ENCODE measurements at places on chromosomes 4 and X.

DNA sequence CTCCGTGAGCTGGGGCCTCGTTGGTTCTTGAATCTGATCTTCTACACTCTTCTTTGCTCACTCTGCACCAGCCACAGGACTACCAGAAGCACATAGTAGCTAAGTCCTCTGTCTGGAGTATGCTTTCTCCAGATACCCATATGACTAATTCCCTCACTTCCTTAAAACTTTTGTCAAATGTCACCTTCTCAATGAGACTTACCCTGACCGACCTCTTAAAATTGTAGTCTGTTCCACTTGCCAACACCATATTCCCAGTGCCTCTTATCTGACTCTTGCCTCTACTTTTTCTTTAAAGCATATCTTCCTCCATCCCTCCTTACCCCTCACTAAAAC, 10.0 kb downstream of the PARM1 start:
- no peak for DNase-seq

DNA sequence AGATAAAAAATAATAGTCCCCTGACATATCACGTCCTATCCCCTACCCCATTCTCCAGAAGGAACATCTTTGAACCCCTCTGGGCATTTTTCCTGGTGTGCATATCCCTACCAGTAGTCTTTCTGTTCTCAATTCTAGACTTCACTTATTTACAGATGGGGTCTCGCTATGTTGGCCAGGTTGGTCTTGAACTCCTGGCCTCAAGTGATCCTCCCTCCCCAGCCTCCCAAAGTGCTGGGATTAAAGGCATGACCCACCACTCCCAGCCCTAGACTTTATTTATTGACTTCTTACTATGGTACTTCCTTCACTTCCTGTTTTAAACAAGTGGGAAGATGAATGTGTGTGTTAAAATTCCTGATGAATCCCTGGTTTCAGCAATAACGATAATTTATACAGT, 612 bp upstream of the RRAGB start:
- DNase-seq, result no peak

GRCh38 chrX:38220024-38220414, 652 bp downstream of the SRPX start:
- no peak for DNase-seq

- DNase-seq, result no peak
Measured at GRCh38 chr4:64251781-64252180, 157.5 kb downstream of the TECRL start.

GRCh38 chr4:179872755-179873154, 2370.4 kb upstream of the TENM3 start:
- no peak for DNase-seq

DNA sequence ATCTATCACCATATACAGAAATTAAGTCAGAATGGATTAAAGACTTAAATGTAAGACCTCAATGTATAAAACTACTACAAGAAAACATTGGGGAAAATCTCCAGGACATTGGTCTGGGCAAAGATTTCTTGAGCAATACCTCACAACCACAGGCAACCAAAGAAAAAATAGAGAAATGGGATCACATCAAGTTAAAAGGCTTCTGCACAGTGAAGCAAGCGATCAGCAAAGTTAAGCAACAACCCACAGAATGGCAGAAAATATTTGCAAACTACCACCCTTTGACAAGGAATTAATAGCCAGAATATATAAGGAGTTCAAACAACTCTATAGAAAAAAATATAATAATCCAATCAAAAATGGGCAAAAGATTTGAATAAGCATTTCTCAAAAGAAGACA, 236.9 kb upstream of the EMCN start:
- no peak for DNase-seq

GRCh38 chrX:49276671-49277534, 7.3 kb downstream of the PPP1R3F start:
- peak; percentile 42 for DNase-seq

- DNase-seq, result no peak
Measured at GRCh38 chr4:184814686-184815045, 11.1 kb downstream of the ACSL1 start.

GRCh38 chr4:28238876-28239275, 1378.2 kb downstream of the STIM2 start:
- DNase-seq, result no peak

Measured in stimulated activated CD8-positive, alpha-beta memory T cell treated with anti-CD3 and anti-CD28 coated beads, Interleukin-7, amount 100 ng/mL, for 48 hours (primary cell).